ENCODE measurements at places on chromosomes 5 and 9.

GRCh38 chr5:153088538-153088937 is 401.9 kb upstream of the GRIA1 start:
- DNase-seq = no peak

DNA sequence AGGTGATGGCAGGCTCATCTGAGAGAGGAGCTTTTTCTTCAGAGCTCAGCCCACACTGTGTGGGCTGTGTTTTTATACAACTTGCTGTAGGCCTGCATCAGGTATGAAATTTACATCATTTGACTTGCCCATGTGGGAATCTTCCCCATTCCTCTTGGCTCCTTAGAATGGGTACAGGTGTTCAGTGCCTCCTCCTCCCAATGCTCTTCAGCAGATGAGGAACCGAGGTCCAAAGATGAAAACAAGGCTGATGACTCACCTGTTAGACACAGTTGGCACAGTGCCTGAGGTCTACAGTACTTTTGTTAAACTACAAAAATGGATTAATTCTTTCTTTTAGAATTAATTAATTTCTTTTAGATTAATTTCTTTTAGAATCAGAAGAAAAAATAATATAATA is 20.8 kb downstream of the PAPPA start:
- peak; percentile 56 for DNase-seq

DNA sequence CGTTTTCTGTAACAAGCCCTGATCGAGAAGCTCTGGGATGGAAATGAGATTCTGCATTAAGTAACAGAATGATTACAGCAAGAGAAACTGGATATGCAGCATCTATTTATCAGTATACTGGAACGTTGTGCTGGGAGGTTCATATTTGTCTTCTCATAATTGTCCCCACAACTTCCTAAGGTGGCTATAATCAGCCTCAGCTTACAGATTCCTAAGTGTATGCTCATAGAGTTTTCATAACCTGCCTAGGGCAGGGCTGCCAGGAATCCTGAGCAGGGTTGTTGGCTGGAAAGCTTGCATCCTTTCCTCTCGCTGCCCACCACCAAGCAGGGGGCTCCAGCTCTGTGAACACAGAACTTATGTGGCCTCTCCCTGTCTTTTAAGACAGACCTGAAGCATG is 70.2 kb downstream of the FNBP1 start:
- DNase-seq = no peak

DNA sequence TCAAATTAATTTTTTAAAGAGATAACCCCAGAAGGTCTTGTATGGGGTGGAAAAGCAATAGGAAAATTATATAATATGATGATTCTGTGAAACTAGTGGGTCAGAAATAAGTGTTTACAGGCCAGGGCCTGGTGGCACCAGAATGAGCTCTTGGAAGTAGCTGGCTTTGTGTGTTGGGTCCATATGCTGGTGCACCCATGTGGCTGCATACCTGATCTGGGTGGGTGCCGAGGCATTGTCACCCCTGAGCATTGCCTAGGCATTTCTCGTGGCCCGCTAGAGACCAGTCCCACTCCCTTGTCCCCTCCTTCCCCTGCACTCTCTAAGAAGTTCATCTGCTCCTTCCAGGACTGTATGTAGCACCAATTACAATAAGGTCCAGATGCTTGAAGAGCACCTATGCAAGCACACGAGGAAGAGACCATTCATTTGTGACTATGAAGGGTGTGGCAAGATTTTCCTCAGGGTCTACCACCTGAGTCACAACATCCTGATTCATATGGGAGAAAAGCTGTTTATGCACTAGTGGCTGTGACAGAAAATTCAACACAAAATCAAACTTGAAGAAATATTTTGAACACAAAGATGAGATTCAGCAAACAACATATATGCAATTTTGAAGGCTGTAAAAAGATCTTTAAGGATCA is 19.8 kb upstream of the IL33 start:
- DNase-seq = no peak

DNA sequence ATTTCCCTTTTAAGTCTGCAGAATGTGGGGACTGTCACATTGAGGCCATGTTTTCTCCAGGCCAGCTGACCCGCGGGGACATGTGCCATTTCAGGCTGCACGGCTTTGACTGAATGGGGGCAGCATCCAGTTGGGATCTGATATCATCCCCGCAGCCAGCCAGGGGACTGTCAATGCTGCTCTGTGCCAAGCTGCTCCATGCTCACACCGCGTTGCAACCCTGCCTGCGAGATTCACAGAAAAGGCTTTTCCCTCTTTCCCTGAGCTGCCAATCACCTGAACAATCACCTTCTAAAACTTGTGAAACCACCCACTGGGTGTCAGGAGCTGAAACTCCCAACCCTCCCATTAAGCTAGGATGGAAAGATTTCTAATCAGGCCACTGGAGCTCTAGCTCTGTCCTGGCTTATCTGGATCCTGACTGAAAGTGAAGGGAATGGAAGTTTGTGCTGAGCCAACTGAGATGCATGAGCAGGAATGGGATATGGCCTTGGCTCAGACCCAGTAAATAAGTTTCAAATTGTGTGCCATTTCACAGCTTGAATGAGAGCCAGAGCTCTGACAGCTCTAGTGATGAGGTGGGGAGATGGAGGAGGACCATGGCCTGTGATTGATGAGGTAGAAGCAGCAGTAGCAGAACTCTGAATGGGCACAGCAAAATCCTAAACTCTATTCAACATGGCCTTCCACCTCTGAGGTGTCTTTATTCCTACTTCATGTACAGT is 34.5 kb upstream of the ZNF366 start:
- DNase-seq = no peak

DNA sequence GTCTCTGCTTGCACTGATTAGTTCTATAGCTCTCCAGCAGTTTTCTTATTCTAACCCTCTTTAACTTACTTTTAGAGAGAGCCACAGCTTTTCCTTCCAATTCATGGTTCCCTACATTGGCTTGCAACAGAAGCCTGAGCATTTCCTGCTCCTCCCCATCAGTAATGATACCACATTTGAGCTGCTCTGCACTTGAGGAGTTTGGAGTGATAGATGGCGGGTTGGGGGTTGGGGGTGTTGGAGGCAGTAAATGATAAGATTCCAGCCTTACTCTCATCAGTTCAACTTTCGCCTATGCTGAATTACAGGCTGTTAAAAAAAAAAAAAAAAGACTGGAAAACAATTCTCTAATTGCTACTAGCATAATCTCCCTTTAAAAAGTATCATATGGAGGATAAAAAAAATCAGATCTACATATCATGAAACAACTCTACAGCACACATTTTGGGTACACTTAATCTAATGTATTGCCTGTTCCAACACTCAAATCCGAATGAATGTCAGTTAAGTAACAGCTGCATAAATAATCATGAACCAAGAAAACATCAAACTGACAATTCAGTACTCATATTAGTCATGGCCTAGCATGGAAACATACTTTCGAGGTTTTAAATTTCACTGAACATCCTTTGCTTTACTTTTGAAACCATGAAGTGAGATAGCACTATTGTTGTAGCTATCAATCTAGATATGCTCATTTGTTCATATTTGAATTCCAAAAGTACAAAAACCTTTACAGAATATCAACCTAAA is 224.7 kb downstream of the NFIB start:
- no peak for DNase-seq

GRCh38 chr5:42157215-42157614 is 232.1 kb downstream of the FBXO4 start:
- no peak for DNase-seq

- no peak for DNase-seq
These were observed 105.0 kb downstream of the ANKRD55 start for GRCh38 chr5:56128113-56128512.

- peak; percentile 70 for DNase-seq
These were observed 59.3 kb downstream of the AHRR start for GRCh38 chr5:380701-381309.

GRCh38 chr9:23812673-23813072 is 13.4 kb downstream of the ELAVL2 start:
- no peak for DNase-seq

DNA sequence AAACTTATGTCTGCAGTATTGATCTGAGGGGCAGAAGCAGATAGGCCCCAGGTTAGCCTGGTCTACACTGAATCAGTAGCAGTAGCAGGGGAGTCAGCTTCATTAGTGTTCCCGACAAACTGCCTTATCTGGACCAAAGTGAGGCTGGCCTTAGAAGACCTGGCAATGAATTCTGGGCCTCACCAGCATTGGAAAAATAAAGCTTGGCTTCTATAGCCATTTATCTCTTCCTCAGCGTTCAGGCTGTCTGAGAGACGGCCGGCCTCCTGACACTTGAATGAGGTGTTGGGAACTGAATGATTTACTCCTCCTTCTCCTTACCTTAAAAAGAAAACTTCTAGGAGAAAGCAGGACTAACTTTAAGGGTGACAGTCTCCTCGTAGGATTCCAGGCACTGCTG is 141.8 kb upstream of the RUSC2 start:
- DNase-seq = no peak

- peak; percentile 21 for DNase-seq
These were observed 150.3 kb upstream of the COL5A1 start for GRCh38 chr9:134491196-134491835.

- DNase-seq = no peak
These were observed 30.7 kb downstream of the KCNT1 start for GRCh38 chr9:135732569-135733257.

DNA sequence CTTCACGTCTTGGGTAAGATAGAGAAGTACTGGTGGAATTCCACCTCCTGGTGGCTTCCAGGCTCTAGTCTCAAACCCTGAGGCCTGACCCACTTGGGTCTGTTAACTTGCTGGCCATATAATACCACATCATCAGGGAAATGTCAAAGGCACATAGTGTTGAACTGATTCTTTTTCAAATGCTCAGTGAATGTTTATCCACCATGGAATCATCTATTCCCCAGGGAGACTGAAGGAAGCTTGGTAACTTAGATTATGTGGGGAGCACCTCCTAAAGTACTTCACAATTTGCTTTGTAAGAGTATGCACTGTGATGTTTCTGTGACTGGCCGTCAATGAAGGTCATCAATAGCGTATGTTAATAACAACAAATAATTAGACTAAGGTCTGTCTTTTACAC is 16.1 kb downstream of the MACROH2A1 start:
- no peak for DNase-seq

DNA sequence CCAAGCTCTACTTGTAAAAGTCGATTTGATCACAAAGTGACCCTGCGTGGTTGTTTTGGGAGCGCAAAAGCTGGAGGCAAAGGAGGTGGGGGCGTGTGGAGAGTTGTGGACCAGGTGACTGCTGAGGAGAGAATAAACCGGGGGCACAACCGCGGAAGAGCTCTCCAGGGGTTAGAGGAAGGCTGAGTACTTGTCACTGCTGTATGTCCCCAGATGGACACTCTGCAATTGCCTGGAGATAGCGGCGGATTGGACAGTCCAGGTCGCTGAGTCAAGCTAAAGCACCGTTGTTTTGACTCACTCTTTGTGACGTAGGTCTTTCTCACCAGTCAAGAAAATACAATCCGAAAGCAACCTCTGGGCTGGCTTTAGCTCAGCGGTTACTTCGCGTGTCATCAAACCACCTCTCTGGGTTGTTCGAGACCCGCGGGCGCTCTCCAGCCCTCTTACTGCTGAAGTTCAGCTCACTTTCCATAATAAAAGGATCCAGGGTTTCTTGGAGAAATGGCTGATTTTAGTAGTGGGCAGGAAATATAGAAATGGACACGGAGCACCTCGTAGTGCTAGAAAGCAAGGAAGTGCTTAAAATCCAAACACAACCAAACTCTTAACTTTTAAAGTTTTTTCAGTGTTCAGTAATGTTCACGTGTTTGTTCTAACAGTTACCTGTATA is 25.7 kb downstream of the ZMAT2 start:
- DNase-seq = peak; percentile 94

DNA sequence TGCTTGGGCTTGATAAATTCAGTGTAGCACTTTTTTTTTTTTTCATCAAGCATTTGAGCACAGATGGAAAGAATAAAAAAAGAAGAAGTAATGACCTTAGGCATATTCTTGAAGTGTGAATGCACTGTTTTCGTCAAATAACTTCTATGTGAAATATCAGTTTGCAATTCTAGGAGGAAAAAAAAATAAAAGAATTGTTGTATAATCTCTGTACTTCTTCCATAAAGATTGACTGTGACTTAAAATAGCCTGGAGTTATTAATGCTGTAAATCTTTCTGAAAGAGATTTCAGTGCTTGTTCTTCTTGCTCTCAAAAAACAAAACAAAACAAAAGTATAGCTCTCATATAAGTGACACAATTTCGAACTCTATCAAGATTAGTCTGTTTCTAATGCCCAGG is 536.9 kb upstream of the ZNF608 start:
- DNase-seq = no peak

- DNase-seq = no peak
These were observed 105.5 kb downstream of the MACIR start for GRCh38 chr5:103364074-103364473.

GRCh38 chr5:67182301-67182790 is 14.3 kb downstream of the CD180 start:
- DNase-seq = peak; percentile 72

DNA sequence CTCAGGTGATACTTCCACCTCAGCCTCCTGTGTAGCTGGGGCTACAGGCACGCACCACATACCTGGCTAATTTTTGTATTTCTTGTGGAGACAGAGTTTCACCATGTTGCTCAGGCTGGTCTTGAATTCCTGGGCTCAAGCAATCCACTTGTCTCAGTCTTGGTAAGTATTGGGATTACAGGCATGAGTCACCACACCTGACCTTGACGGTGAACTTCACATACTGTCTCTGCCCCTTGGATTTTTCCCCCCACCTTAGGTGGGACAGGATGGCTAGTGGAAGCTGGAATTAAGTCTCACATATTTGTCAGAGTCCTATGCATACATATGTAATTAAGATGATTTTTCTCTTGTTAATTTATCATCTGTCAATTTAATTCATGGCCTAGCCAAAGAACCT is 20.9 kb upstream of the RFK start:
- no peak for DNase-seq

GRCh38 chr5:14200312-14200990 is 57.3 kb downstream of the TRIO start:
- no peak for DNase-seq

DNA sequence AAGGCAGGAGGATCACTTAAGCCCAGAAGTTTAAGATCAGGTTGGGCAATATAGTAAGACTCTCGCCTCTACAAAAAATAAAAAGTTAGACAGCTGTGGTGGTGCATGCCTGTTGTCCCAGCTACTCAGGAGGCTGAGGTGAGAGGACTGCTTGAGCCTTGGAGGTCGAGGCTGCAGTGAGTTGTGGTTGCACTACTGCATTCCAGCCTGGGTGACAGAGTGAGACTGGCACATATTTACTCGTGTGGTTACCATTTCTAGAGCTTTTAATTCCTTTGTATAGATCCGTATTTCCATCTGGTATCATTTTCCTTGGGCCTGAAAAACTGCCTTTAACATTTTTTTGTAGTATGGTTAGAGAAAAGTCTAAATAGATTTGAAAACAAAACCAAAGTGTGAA is 7.8 kb downstream of the IL6ST start:
- no peak for DNase-seq

Measured in fibroblast of the aortic adventitia (primary cell).